ENCODE measurements at places on chromosomes 6 and 20.

DNA sequence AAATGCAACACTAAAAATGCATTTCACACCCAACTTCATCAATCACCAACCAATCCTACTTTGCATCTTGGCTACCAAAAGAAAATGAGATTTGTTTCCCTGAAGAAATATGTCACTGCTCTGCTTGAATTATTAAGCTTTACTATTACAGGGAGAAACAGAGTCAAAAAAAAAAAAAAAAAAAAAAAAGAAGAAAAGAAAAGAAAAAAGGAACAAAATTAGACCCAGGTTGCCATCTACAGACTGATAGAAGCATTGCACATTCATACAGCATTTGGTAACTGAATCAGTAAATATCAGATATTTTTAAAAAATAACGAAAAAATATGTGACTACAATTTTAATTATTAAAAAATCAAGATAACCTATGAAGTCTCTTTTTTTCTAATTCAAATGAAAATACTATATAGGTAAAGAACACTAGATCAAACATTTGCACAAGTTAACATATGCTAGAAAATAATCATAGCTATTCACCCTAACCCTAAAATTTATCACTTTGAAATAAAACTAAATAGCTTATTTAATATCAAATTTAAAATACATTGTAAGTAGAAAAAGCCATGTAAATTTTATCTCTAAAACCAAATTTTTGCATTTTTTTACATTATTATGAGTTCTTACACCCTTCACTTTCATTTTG, 83.3 kb downstream of the DCDC2 start:
- peak; percentile 3 for DNase-seq

DNA sequence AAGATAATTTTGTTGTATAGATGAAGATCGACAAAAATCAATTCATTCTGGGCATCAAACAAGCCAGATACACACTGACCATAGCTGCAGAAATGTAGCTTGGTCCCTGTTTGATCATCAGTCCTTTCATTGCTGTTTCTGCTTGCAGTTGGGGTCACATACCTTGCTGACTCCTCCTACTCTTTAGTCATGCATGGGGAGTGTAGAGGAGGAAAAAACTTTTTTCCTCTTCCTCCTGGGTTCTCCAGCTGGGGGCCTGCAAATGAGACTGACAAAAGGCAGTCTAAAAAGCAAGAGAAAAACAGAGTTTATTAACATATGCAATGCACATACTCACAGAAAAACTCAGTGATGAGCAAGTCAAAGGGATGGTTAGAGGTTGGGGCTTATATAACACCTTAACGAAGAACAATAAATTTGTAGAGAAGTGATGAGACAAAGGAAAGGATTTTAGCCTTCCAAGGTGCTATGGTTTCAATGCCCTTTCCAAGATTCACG, 105.8 kb downstream of the QRSL1 start:
- no peak for DNase-seq

GRCh38 chr20:38173237-38174156, 8.4 kb upstream of the TGM2 start:
- DNase-seq = no peak

DNA sequence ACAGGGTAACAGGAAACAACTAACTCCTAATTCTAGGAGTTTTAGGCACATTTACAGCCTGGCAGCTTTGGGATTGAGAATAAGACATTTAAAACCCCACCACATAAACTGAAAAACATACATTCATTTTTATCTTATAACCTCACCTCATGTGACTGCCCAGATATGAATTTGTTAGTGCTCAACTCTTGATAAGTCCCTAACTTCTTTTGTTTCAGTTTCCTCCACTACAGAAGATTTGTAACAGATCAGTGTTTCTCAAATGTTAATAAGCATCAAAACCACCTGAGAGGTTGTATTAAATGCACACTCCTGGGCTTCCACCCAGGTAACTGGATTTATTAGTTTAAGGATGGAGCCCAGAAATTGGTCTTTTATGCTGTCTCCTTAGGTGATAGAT, 190.1 kb upstream of the ARID1B start:
- no peak for DNase-seq

DNA sequence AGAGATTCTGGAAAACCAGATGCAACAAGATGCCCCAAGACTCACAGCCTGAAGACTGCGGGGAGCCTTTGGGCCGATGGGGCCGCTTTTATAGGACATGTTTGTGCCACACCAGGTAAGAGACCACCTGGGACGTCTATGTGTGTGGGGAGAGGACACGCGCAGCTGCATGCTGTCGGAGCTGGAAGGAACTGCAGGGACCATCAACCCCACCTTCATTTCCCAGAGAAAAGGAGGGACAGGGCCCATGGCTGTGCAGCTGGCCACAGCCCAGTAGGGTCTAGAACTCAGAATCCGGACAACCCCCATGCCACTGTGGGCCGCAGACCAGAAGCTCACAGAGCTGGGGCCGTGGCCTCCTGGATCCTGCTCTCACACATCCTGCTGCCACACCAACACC, 100.3 kb upstream of the MPC1 start:
- DNase-seq = no peak

DNA sequence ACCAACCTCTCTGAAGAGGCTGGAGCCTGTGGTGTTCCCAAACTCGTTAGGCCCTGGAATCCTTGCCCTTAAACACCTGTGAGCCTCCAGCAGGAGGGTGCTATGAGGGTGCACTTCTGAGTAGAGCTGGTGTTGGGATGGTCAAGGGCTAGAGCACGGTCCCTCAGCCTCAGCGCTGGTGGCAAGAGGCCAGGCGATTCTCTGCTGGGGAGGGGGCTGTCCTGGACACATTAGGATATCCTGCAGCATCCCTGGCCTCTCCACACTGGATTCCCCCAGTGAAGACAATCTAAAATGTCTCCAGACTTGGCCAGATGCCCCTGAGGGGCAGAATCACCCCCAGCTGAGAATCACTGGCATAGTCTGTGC, 157.8 kb downstream of the SYCP2 start:
- no peak for DNase-seq

- DNase-seq = no peak
These were observed 311.2 kb upstream of the OPRM1 start for GRCh38 chr6:153727885-153728284.

- DNase-seq = no peak
These were observed 99.3 kb downstream of the B3GAT2 start for GRCh38 chr6:70857387-70858077.

- DNase-seq = no peak
These were observed 39.8 kb downstream of the KIF6 start for GRCh38 chr6:39685489-39685826.

GRCh38 chr6:81166770-81167169, 585.7 kb downstream of the TENT5A start:
- no peak for DNase-seq

GRCh38 chr6:85676086-85676729, 33.5 kb upstream of the SYNCRIP start:
- DNase-seq = peak; percentile 16

- DNase-seq = no peak
These were observed 452.4 kb upstream of the PTCHD4 start for GRCh38 chr6:48563433-48563832.

DNA sequence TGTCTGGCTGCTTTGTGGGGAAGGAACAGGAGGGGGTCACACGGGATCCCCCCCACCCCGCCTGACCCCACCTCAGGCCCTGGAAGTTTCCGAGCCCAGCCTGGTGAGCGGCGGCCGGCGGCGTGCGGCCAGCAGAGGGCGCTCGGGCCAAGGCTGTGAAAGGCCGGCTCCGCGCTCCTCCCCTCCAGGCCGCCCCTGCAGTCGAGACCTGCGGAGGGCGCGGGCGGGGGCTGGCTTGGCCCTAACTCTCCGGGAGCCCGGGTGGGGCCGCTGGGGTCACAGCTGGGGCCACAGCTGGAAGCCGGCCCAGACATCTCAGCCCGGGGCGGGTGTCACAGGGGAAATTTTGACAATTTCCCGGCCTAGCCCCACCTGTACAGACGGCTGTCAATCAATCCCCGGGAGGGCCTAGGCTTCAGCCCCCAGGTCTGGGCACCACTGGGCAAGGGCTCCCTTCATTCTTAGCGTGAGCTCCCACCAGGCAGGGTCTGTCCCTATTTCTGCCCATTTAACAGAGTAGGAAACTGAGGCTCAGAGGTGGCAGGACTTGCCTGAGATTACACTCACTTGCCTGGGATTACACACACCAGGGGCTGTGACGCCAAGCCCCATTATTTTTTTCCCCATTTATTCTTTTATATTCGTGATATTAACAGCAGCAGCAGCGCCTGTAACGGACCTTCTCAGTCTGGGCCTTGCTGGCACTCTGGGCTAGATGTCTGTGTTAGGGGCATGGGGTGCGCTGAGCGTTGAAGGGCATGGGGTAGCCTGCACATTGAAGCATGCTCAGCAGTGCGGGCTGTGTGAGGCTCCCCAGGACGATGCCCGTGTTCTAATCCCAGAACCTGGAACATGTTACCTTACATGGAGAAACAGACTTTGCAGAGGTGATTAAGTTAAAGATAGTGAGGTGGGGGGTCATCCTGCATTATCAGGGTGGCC, 23.0 kb downstream of the ZBP1 start:
- DNase-seq = peak; percentile 54
